CD4-positive, alpha-beta T cell treated with Interleukin-4 for 4 hours (primary cell): ENCODE measurements at places on chromosomes 3 and 15.

- no peak for DNase-seq
Observed at GRCh38 chr15:75123395-75123794, 78.3 kb upstream of the C15orf39 start.

DNA sequence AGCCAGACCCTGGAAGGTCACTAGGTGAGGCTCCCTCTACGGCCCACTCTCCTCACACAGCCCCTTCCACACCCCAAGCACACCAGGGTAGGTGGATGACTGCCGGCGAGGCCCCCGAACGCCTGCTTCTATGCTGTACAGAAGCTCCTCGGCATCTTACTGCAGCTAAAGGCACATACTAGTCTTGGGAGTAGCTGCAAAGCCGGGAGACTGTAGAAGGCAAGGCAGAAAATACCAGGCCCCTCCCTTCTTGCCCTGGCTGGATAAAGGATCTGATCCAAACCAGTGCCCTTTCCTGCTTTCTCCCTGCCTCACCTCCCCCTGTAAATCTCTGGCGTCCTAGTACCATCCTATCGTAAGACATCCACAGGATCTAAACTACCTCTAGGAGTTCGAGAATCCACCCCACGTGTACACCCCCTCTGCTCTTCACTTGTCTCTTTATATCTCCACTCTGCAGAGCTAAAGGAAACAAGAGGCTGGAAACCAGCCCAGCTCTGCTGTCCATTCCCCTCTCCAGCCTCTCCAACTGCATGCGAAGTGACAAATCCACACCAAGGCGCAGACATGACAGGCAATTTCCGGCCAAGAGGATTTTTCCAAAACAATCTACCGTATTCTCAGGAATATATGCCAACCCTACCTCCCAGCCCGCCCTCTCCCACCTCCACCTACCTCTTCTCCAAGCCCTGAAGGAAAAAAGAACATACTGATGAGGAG, 11.8 kb downstream of the TNK2 start:
- no peak for DNase-seq

DNA sequence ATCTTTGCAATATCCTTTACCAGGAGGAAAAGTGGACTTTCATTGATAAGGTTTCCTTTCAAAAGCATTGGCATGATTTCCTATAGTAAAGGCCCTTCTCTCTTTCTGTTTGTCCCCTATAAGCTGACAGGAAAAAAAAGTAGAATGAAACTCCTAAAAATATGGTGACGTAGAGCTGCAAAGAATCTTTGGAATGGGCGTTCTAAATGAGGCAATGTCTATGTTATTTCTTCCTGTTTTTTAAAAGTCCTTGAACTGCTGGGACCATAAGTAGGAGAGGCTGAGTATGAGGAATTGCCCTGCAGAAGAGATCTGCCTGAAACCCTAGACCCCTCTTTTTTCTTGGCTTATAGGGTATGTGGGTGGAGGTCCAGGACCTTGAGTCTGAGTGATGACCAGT, 17.2 kb downstream of the ST3GAL6 start:
- no peak for DNase-seq

- no peak for DNase-seq
Observed at GRCh38 chr15:25136119-25136518, 181.3 kb downstream of the SNRPN start.

GRCh38 chr3:141392897-141393734, 24.8 kb downstream of the ZBTB38 start:
- no peak for DNase-seq
